ENCODE measurements at places on chromosomes 1 and 21.

GRCh38 chr1:192401825-192402224, 85.0 kb downstream of the RGS21 start:
- no peak for DNase-seq

GRCh38 chr1:218312509-218312908, 27.4 kb downstream of the RRP15 start:
- no peak for DNase-seq

- DNase-seq, result no peak
These were observed 54.9 kb downstream of the TM2D1 start for GRCh38 chr1:61670016-61670415.

- no peak for DNase-seq
These were observed 9.2 kb downstream of the IGSF21 start for GRCh38 chr1:18116777-18117176.

DNA sequence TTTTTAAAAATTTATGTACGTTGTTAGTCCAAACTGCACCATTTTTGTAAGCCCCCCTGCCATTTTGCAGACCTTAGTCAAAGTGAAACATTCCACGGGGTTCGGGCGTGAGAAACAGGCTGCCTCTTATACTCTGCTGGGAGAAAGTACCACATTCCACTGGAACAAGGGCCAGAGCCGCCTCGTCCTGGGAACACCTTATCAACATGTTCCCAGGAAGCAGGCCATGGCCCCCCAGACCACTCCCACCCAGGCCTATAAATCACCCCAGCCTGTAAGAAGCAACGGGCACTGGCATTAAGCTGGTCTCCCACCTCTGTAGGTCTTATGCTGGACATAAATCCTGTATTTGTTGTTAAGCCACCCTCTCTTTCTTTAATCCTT, 854 bp upstream of the ZRANB2 start:
- DNase-seq, result no peak

- DNase-seq, result no peak
These were observed 9.5 kb downstream of the CHIT1 start for GRCh38 chr1:203219934-203220333.

DNA sequence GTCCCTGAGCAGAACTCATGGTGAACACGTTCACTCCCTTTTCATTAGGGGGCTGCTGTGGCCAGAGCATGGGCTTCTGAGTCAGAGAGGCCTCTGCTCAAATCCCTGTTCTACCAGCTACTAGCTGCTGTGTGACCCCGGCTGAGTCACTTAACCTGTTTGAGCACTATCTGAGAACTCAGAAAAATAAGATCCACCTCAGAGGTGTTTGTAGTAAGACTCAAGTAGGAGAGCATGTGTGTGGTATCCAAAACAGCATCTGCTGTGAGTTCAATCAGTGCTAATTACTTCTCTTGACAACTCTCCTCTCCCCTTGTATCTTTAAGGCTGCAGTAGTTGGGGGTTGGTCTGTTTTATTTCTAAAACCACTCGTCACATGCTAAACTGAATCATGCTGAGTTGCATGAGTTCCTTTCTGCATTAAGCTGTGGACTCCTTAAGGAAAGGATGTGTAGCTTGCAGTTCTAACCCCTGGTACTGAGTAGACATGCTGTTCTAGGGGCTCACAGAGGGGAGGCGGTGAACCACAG, 39.7 kb upstream of the JUN start:
- DNase-seq, result no peak

GRCh38 chr1:52533713-52534112, 19.2 kb downstream of the TUT4 start:
- DNase-seq, result no peak

DNA sequence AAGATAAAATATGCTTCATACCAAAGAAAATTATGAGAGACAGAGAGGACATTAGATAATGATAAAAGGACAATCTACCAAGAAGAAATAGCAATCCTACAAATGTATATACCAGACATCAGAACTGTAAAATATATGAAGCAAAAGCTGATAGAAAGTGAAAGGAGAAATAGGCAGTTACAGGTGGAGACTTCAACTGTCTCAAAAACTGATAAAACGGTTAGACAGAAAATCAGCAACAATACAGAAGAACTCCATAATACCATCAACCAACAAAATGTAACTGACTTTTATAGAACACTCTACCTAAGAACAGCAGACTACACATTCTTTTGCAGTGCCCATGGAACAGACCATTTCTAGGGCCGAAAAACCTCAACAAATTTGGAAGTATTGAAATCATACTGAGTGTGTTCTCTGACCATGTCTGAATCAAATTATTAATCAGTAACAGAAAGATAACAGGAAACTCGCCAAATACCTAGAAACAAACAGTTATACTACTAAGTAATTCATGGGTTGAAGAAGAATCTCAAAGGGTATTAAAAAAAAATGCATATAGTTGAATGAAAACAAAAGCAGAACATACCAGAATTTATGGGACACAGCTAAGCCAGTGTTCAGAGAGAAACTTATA, 132.1 kb downstream of the RPS6KC1 start:
- DNase-seq, result no peak

Data from bone marrow (tissue), 2 donors.